ENCODE measurements at places on chromosomes 3 and 15.

DNA sequence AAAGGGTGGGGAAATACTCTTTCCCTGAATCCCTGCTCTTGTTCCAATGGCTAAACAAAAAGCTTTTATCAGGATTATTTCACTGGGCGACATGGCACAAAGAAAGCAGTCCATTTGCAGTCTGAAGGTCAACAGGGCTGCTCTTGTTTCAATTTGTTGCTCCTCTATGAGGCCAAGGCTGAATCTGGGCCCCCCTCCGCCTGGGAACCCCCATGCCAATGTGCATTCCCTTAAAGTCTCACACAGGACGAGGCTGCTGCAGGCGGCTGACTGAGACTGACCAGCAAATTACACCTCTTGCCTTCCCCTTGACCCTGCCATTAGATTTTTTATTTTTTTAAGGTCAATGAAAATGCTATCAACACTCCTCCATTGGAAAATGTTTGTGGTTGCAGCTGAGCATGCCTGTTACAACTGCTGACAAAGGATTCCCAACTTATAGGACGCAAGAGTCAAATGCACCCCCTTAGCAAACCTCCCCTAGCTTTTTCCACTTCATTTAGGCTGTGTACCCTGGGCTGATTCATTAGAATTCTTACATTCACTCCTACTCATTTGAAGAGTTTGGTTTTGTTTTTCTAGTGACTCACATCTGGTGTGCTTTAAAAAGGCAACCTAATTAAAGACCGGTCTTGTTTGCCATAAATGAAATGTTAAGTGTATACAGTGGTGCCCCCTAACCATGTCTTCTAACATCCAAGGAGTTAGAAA, 60.8 kb upstream of the ARHGEF3 start:
- DNase-seq: no peak

DNA sequence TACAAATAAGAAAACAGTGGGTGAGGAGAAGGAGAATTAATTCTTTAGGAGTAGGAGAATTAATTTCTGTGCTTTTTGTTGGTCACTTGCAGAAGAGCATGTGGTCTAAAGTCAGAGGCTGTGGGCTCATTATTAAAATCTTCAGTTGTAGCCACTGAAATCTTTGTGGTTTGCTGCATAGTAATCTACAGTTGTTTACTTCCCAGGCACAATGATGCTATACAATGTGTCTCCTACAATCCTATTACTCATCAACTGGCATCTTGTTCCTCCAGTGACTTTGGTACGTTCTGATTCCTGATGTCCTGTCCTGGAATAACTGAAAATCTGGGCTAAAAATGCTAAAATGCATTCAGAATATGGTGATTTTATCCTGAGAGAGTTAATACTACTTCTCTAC, 21.0 kb downstream of the IFT122 start:
- DNase-seq: no peak

GRCh38 chr3:52537165-52537620, 788 bp downstream of the UQCC5 start:
- DNase-seq: no peak

DNA sequence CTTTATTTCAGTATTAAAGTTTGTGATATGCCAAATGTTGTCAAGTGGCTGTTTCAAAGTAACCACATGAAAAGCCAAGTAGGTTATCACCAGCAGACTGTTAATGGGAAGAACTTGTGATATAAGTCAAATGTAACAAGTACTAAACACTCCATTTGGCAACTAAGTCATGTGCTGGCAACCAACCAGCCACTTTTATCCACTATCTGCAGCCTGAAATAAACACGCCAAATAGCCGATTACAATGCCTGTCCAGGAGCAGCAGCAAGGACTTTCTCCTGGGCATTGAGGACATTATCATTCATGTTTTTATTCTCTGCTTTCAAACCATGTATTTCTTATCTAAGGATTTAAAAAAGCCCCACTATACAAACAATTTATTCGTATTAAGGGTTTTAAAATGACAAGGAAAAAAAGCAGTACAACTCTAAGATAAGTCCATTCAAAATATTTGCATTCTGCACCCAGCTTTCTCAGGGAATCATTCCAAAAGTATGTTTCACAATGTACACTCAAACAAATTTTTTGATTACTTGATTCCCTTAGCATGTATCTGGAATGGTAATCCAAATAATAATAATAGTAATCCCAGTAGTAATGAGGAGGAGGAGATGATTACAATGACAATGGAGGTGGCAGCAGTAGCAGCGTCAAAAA, 448.6 kb downstream of the ERC2 start:
- DNase-seq: no peak

DNA sequence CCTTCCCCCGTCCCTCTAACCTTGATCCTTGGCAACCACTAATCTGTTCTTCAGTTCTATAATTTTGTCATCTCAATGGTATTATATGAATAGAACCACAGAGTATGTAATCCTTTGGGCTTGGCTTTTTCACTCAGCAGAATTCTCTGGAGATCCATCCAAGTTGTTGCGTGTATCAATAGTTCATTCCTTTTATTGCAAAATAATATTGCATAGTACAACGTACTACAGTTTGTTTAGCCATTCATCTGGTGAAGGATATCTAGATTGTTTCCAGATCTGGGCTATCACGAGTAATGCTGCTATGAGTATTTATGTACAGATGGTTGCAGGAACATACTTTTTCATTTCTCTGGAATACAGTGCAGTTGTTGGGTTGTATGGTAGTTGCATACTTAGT, 76.2 kb downstream of the PLXNA1 start:
- no peak for DNase-seq

GRCh38 chr3:49166752-49167556, 823 bp upstream of the CCDC71 start:
- DNase-seq: no peak

- peak; percentile 71 for DNase-seq
Observed at GRCh38 chr3:101828691-101829436, 20.4 kb upstream of the NFKBIZ start.

DNA sequence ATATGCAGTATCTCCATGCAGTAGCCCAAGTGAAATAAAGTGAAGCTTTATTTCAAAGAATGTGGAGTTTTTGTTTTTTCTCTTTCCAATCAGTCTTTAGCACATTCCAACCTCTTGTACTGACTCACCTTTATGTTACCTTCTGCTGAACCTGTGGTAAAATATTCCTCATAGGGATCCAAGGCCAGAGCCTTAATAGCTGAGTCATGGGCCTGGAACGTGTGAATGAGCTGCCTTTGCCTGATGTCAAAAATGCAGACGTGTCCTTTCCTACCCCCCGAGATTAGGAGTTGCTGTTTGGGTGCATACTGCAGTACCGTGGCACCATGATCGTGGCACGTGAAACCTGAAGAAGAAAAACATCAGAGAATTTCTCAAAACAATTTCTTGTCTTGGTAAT, 108.5 kb downstream of the GLDN start:
- no peak for DNase-seq

DNA sequence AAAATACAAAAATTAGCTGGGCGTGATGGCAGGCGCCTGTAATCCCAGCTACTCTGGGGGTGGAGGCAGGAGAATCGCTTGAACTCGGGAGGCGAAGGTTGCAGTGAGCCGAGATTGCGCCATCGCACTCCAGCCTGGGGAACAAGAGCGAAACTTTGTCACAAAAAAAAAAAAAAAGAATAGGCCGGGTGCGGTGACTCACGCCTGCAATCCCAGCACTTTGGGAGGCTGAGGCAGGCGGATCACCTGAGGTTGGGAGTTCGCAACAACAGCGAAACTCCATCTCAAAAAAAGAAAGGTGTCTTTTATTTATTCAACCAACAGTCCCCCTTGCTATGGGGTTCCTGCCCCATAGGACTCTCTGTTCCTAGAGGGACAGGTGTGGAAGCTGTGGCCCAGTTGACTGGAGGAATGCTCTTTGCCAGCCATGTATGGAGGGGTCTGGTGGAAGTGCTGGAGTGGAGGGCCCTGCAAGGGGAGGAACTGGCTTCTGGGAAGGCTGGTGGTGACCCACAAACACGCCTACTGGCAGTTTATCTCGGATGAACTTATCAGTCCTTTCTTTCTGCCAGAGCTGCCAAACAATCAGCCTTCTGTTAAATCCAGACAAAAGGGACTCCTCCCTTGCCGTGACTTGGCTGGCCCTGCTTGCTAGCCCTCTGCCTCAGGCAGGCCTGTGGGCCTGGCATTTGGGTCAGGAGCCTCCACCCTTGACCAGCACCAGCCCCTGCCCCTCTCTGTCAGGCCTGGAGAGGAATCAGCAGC, 4.6 kb upstream of the DAG1 start:
- DNase-seq: no peak

- DNase-seq: no peak
Observed at GRCh38 chr3:165875644-165876043, 38.4 kb upstream of the BCHE start.

- DNase-seq: peak; percentile 34
Observed at GRCh38 chr3:128784232-128784631, 58.2 kb downstream of the RAB7A start.

GRCh38 chr3:179486806-179487205, 35.5 kb upstream of the GNB4 start:
- DNase-seq: no peak

DNA sequence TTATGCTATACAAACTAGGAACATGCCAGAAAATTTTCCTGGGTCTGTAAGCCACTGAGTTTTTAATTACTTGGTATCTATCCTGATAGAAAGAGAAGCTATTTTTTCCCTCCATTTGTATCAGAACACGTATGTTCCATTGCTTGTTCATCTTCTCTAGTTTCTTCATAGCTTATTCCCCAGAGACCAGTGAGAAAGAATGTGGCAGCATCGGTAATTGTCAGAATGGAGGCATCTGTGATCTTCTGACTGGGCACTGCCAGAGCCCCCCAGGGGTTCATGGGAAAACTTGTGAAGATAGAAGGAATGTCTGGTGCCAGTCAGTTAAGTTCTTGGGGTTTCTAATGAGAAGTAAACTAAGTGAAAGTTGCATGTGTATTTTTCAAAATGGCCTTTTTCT, 720.2 kb upstream of the GOLIM4 start:
- DNase-seq: no peak

DNA sequence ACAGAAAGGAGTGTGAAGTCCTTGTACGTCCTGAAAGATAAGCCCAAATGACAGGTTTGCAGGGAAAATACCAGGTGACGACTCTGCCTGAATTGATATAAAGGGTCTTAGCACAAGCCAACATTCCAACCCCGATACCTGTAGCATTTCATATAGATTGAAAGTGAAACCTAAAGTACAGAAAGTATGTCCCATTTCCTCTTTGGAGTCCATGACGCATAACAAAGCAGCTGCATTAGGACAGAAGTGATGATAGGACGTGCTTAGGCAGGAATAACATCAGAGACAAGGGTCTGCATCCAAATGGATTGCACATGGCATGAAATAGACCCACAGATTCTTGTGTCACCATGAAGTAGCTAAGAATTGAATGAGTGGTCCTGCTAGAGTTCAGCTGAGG, 187.0 kb upstream of the ROBO1 start:
- DNase-seq: no peak

GRCh38 chr15:39804026-39804425, 21.4 kb upstream of the FSIP1 start:
- DNase-seq: no peak

GRCh38 chr3:53350652-53351051, 3.3 kb upstream of the DCP1A start:
- DNase-seq: no peak

- no peak for DNase-seq
Observed at GRCh38 chr3:66413151-66413751, 87.6 kb downstream of the LRIG1 start.

DNA sequence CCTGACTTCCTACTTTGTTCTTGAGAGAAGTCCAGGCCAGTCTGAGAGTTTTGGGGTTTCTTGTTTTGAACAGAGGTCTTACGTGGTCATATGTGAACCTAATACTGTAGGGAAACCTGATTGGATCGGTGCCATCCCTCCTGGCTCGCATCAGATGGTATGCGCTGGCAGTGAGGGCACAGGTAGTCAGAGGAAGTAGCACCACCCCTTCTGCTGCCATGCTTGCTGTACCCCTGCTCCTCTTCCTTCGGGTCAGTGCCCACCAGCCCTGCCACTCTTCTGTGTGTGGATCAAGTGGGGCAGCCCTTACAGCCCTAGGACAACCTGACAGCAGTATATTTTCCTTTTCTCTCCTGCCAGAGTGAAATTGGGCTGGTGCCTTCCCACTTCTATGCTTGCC, 39.7 kb downstream of the CHCHD6 start:
- no peak for DNase-seq

DNA sequence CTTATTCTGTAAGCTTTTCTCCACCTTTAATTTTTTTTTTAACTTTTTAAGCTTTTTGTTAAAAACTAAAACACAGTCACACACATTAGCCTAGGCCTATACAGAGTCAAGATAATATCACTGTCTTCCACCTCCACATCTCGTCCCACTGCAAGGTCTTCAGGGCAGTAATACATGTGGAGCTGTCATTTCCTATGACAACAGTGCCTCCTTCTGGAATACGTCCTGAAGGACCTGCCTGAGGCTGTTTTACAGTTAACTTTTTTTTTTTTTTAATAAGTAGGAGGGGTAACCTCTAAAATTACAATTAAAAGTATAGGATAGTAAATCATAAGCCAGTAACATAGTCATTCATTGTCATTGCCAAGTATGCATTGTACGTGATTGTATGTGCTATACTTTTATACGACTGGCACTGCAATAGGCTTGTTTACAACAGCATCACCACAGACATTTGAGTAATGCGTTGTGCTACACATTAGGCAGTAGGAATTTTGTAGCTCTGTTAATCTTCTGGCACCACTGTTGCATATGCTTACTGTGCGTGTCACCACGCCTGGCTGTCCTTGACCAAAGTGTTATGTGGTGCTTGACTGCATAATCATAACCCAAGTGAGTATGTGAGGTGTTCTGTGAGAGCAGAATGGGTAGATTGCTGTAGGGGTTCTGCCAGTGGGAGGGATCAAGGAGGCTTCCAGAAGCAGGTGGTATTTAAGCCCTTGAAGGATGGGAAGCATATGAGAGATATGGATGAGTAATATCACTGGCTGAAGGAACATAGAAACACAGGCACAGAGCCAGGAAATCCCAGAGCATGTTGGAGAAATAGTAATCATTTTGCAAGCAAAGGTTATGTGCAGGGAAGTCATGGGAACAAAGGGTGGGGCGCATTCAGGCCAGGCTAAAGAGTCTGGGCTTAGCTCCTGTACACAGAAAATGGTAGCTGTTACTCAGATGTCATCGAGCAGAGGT, 18.3 kb downstream of the FBXO22 start:
- DNase-seq: no peak

DNA sequence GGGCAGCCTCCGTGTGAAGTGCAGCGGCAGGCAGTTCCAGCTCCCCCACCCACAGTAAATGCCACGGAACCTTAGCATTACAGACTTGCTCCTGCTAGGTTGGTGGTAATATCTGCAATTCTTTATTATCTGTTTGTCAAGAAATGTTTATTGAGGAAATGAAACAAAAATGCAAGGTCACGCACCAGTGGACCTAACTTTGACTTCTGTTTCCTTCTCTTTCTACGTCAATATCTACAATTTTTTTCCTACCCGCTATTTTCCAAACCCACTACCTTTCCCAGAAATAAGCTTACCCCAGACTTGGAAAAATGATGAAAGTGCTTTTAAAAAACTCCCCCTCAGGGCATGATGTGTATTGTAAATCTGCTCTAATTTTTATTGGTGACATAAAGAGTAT, 18.9 kb downstream of the ILDR1 start:
- no peak for DNase-seq

GRCh38 chr3:23389686-23390085, 186.6 kb downstream of the UBE2E2 start:
- DNase-seq: no peak

- DNase-seq: no peak
Observed at GRCh38 chr15:80556694-80557367, 138.3 kb upstream of the ABHD17C start.
